Activated B cell treated with CpG ODN at 0.5 μM for 24 hours (primary cell): ENCODE measurements at places on chromosomes 3 and 15.

DNA sequence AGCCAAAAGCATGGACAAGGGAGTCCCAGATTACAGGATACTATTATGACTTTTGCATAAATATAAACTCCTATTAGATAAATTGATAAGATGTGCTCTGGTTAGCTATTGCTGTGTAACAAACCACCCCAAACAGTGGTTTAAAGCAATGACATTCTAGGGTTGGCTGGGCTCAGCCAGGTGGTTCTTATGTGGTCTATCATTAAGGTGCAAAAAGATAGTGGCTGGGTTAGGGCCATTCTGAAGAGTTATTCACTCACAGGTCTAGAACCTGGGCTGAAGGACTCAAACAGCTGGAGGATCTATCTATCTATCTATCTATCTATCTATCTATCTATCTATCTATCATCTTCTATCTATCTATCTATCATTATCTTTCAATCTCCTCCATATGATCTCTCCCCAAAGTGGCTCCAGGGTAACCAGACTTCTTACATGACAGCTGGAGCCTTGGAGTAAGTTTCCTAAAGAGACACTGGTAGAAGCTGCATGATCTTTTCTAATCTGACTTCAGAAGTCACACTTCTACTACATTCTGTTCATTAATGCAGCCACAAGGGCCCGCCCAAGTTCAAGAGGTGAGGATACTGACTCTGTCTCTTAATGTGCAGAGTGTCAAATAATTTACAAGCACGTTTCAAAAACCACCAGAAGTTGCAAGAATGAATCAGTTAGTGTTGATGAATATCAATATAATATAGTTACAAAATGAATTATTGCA lies 74.9 kb upstream of the XCR1 start:
- no peak for DNase-seq

- DNase-seq = no peak
These were observed 19.5 kb upstream of the BSN start for GRCh38 chr3:49534581-49535441.

GRCh38 chr3:33047842-33048834 lies 48.8 kb downstream of the GLB1 start:
- DNase-seq = no peak

GRCh38 chr3:120741320-120741719 lies 996 bp downstream of the RABL3 start:
- no peak for DNase-seq

- no peak for DNase-seq
These were observed 111.8 kb downstream of the TUSC7 start for GRCh38 chr3:116821371-116821770.

GRCh38 chr15:88342666-88343065 lies 86.1 kb upstream of the NTRK3 start:
- no peak for DNase-seq

DNA sequence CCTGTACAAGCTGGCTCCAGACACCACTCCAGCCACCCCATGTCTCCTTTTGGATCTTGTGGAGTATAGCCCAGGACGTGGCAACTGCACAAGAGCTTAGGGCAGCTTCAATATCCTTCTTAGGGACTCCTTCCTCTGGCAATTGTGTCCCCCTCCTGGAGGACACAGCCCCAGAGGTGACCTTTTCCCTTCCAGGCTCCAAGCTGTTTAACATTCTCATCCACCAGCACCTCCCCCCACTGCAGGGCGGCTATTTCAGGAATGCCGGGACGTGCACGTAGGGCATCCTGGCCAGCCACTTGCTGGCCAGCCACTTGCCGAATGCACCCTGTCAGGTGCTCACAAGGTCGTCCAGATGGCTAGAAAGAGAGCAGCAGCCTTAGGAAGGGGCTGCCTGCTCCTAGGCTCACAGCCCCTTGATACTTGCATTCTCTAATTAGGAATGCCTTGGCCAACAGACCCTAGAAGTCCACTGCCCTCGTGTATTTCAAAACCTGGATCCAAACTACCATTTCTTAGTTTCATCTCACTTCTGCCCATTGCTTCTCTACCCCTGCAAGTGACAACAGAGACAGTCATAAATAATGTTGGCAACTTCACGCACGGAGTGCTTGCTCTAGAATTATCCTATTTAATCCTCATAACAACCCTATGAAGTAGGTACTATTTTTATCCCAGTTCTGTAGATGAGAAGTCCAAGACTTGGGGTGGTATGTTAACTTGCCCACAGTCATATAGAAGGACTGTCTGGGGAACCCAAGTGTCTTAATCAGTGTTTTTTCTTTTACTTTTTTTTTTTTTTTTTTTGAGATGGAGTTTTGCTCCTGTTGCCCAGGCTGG lies 24.5 kb upstream of the IDH2 start:
- DNase-seq = no peak

DNA sequence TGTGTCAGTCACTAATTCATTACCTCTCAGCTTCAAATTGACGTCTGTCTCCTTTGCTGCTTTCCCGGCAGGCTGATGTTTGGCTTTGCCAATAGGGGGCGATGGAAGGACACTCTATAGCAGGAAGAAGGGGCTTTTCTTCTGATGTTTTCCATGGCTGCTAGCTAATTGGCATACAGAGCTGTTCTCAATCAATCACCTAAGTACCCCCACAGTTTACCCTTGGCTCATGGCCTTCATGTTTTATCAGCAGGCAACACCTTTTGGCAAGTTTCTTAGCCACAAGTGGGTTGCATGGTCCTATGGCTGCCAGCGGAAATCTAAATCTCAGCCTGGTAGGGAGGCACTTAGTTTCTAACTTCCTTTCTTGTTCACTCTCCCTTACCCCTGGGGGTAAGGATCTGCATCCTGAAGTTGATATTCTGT lies 45.0 kb downstream of the ESYT3 start:
- DNase-seq = no peak
